Dermis blood vessel endothelial cell (primary cell): ENCODE measurements at places on chromosomes 2 and 18.

DNA sequence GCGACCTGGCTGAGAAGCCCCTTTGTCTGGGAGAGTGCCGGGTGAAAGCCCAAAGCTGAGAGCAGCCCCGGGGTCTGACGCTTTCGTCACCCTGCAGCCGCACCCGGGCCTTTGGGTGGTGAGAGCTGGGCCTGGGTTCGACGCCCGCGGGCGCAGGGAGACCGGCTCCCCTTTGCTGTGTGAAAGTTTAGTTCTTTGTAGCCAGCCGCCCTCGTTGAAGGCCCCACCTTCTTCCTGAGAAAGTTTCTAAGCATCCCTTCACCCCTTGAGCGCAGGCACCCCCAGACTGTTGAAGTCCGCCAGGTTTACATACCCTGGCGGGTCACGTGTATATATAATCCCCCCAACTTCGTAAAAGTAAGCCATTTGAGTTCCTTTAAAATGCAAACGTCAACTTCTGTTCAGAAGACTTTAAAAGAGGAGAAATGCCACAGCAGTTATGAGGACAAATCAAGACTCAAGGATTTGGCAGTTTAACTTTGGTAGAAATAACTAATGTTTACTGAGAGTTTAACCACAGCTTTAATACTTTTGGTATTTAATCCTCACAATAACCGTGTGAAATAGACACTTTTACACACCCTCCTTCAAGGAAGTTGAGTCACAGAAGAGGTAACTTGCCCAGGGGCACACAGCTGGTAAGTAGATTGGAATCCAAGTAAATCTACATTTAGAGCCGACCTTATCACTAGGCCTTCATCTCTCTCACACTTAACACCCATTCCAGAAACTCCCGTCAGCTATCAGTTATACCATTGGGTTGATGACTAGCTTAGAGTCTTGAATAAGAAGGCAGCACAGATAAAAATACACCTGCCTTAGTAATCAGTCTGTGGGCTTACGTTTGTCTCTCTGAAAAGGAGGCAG, 1.1 kb upstream of the MBOAT2 start:
- peak; percentile 15 for DNase-seq

DNA sequence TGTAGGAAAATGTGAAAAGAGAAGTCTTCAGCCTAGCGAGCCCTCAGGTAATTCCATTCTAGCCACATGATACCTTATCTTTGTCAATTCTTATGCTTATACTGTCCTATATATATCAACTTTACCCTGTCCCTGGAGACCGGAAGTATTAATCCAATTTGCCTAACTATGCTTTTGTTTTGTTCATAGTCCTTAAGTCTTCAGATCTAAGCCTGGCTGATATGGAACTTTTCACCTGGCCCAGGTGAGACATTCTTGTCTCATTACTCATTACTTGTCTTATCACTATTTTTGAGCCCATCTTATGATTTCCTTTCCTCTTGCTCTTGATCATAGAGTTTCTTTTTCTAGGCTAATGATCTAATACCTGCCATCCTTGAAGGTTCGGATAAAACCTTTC, 194.1 kb upstream of the FANCL start:
- no peak for DNase-seq

- no peak for DNase-seq
Observed at GRCh38 chr18:57052173-57052572, 94.7 kb upstream of the BOD1L2 start.

DNA sequence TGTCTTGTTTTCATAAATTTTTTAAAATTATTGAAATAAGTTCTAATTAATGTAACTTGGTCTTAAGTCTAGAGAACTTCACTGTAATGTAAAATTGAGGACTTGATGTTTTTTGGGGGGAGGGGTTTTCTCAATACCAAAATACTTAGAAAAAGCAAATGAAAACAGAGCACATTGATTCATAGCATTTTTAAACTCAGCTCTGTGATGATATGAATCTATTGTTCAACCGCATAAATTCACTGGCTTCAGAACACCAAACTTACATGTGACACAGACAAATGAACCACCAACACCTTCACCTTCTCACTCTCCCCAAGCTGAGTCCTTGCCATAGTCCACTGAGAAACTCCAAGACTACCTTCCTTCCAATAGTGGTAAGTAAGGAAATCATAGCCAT, 108.2 kb downstream of the ZNF521 start:
- no peak for DNase-seq

DNA sequence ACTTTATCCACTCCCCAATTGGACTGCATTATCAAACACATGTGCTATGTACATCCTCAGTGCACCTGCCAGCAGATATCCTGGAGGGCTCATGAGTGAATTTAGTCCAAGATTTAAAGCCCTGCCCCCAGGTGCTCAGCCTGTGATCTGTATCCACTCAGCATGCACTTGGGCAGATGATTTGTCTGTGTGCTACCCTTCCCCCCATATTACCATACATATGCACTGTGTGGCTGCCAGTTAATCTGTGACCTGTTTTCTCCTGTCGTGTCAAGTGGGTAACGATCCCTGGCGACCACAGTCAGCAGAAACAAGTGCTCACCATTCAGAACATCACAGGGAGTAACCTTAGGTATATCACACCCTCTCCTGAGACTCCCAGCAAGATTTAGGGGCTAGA, 10.2 kb downstream of the NAGK start:
- DNase-seq = no peak

DNA sequence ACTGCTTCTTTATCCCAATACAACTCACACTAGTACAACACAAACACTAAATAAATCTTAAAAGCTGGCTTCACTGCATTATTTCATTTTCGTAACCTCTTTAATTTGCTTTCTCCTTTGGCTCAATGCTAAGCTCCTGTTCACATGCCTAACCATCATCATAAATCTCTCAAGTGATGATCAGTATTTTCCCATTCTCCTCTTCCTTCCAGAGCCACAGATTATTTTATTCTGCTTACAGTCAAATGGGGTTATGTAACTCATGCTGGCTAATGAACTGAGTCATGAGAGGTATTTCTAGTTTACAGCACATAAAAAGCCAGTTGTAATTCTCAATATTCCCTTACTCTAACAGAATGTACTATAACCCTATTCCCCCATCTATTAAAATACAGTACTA, 350.4 kb upstream of the ZC3H15 start:
- DNase-seq = no peak
